Brain (organoid and tissue), 16 donors: ENCODE measurements at places on chromosomes 3 and 15.

DNA sequence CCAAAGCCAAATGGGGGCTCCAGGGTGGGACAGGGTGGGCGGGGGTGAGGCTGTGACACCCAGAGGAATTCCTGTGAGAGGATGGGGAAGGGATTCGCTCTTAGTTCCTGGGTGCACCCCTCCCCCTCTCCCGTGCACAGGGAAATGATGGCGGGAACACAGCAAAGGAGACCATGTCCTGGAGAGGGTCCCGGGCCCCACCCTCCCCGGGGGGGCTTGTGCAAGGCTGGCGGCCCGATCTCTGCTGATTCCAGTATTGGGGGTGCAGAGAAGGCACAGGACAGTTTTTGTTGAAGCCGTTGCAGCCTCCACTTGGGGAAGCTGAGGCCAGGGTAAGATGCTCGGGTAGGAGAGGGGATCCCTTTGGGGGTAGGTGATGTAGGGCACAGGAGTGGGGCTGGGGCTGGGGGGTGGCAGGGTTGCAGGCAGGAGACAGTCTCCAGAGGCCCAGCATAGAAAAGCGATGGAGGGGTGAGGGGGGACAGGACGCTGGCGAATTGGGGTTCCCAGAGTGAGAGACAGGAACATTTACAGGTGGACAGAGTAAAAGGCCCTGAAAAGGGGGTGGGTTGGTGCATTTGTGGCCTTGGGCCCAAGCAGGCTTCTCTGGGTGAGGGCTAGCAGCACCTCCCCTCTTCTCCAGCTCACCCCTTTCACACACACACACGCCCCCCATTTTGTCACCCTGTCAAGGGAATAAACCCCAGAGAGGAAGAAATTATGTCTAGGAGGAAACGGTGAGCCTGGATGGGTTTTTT lies 38.5 kb downstream of the HMCES start:
- peak; percentile 20 for DNase-seq

DNA sequence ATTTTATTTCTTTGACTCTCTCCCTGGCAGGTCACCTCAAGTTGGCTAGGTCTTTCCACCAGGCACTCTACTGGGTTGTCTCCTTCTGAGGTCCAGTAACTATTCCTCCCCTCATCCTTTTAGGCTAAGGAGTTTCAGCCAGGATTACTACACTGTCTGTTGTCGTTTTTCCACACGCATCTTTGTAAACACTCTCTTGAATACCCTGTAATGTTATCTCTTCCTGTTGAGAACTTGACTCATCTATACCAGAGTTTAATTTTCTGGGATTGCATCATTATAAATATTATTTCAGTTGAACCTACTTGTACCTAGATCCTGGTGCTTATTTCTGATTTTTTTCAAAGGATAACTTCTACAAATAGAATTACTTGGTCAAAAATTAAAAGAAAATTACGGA lies 138.3 kb downstream of the SQOR start:
- no peak for DNase-seq

GRCh38 chr3:151315846-151316245 lies 774 bp downstream of the GPR87 start:
- no peak for DNase-seq

DNA sequence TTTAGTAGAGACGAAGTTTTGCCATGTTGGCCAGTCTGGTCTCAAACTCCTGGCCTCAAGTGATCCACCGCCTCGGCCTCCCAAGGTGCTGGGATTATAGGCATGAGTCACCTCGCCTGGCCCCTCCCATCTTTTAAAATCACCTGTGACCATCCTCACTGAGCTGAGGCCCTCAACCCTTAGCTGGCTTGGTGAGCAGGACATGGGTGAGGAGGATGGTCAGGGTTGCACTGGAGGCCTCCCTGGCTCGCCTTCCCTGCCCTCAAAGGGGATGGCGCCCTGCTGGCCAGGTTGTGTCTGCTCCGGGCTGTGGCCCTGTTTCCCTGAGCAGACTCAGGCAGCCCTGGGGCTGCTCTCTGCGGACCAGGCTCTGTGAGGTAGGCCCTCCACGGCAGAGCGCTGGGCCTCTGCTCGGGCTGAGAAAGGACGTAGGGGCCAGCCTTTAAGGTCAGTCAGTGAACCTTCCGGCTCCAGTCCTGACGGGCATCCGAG lies 33.7 kb downstream of the SYNM start:
- DNase-seq = no peak

- peak; percentile 72 for DNase-seq
Measured at GRCh38 chr3:170835336-170835735, 34.7 kb downstream of the RPL22L1 start.

GRCh38 chr3:16769525-16769924 lies 115.2 kb upstream of the PLCL2 start:
- no peak for DNase-seq

DNA sequence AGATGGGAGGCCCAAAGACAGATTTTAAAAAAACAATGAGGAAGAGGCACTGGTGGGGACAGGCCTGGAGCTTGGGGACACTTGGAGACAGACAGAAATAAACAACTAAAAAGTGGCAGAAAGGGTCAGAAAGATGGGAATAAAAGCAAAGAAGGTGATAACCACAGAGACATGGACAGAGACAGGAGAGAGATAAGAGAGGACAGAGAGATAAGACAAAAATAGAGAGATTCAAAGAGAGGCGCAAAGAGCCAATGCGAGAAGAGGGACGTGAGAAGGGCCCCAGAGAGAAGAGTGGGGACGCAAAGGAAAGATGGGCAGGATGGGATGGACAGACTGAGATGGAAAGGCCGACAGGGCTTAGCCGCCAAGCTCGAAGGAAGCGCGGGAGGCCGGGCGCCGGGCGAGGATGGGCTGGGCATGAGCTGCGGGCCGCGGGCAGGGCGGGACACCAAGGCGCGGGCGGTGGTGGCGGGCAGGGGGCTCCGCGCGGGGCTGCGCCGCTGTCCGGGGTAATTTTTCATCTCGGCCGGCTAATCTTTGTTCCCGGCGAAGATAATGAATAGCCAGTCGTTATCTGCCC lies 3.1 kb upstream of the GATA2 start:
- DNase-seq = no peak

DNA sequence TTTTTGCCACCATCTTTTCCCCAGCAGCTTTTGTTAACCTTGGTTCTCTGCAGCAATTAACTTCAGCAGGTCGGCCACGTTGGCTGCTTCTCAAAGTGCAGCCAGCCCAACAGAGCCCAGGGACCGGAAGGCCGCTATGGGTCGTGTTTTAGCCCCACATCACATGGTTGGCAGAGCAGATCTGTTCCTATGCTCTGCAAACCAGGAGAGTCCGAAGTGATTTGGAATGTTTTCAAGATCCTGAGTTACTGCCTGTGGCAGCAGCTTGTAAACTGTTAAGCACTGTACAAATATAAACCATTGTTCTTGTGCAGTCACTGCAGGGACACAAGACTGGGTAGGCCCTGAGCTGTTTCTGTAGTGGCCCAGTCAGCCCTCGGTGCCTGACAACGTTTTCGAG lies 69.6 kb upstream of the MYZAP start:
- DNase-seq = no peak

GRCh38 chr15:97804950-97805349 lies 155.6 kb upstream of the ARRDC4 start:
- no peak for DNase-seq

GRCh38 chr3:122025296-122025695 lies 3.2 kb upstream of the ILDR1 start:
- no peak for DNase-seq

DNA sequence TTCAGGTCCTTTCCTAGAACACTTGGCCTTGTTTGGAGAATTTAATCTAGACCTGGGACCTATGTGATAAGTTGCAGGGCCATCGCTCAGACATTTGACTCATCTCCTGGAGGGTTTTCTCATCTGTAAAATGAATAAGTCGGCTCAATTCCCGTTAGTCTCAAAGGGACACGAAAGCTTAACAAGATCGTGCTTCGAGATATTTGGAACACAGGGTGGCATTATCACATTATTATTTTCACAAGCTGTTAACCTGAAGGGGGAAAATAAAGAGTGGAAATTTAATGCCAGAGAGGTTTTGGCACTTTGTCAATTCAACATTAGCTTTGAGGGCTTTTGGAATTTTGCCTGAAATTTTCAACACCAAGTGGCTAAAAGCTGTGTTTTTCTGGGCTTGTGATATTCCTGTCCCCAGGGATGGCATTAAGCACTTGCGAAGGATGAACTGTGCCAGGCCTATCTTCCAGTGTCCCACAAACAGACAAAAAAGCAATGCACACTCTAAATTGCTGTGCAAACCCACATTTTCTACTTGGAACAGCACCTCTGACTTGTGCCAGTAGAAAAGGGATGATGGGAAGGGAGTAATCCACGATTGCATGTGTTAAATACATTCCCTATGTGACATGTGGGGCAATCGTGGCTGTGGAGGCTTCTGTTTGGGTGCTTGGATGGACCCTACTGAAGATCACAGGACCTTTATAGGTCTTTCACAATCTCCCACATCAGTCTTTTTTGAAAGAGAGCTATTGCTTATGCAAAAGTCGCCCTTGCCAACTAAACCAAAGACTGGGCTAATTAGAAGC lies 478.7 kb downstream of the MFSD1 start:
- peak; percentile 69 for DNase-seq

DNA sequence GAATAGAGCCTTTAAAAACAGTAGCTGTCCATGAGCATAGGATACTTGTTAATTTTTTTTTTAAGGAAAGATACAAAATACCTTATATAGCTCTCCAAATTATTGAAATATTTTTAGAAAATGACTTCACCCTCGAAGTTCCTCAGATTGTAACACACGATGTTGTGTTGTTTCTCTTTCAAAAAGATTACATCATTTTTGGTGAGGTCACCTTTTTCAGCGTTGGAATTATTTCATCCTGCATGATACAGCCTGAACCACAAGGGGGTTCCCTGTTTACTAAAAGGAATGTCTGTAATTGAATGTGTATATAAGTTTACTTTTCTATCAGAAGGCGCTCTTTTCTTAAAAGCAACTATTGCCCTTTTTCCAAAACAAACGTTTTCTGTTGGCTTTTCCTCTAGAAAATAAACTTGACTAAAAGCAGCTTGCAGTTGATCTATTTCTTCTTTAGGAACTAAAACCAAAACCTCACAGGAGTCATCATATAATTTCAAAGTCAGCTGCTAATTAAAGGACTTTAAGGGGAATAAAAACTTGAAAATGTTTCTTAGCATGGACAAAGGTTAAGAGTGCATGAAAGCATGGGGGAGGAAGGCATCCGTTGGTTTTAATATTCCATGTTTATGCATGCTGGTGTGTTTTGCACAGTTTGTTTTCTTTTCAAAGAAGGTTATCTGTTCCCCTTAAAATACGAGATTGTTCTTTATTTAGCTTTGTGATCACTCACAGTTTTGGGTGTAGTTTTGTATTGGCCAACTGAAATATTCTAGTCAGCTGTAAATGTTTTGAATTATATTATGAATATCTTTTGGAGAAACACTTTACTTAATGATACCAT lies 29.4 kb downstream of the LYSMD4 start:
- peak; percentile 36 for DNase-seq

DNA sequence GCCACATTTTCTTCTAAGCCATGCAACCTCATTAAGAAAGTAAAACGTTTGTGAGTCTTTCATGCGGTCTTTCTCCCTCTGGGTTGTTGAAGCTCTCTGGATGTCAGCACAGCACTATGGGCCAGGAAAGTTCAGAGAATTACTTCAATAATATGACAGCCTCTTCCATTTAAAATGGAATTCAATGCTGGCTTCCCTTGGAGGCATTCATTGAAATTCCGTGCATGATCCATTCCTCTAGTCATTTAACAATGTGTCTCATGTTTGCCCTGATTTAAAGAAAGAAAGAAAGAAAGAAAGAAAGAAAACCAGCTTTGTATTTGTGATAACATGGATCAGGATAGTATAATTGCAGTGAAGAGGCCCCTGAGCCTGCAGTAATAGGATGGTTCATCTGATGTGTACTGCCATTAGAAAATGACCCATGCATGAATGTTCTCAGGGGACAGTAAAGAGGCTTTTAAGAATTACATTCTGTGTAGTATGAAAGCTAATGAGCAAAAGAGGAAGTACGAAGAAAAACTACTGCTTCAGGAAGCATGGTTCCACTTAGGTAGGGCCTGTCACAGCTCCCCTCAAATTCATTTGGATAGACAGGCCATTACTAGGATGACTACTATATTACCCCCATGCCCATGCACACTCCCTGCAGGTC lies 146.0 kb downstream of the ARPP21 start:
- DNase-seq = peak; percentile 61

- DNase-seq = no peak
Measured at GRCh38 chr3:58874795-58875194, 175.0 kb downstream of the CFAP20DC start.

GRCh38 chr3:61134532-61134931 lies 116.7 kb downstream of the FHIT start:
- no peak for DNase-seq

DNA sequence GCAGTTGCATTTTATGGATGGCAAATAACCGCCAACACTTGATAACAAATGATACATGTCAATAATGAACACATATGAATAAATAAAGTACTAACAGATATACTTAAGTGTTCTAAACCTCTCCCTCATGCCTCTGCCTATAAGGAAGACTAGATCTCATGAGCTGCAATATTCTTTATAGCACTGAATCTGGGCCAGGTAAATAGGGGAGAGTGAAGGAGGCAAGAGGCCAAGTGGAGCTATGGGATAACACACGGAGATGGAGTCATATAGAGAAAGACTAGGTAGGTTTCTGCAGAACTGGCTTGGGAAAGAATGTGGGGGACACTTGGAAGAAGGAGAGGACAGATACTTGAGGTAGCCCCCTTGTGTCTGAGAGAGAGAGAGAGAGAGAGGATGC lies 354.2 kb upstream of the CFAP20DC start:
- DNase-seq = no peak

DNA sequence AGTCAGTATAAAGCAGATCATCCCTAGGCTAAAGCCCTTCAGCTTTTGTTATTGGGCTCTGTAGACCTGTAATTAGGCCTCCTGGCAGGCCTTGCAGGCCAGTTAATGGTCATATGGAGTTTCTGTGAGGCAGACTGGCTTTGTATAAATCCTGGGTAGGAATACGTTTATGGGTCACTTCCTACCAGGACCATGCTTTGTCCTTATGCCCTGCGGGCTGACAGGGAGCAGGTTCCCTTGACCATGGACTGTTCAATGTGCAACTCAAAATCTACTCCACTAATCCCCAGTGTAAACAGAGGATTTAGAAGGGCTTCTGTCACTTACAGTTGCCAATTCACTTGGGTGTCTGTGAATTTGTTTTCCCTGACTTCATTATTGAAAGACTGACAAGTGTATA lies 202.7 kb upstream of the MLF1 start:
- peak; percentile 82 for DNase-seq
